ENCODE measurements at places on chromosomes 7 and 10.

DNA sequence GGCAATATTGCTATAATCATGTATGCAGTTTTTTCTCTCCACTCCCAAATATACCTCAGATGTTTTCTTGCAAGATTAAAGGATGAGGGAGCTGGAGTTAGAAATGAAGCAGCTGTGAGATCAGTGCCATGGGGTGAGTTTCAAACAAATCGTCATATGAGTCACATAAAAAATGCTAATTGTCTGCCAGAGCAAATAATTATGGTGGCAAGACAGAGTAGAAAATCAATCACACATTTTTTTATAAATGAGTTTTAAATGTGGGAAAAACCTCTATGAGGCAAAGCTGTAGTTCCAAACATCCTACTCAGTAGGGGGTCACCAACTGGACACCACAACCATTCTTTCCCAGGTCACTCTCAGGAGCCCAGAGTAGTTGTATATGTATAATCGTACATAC, 55.3 kb downstream of the CH25H start:
- DNase-seq, result no peak

DNA sequence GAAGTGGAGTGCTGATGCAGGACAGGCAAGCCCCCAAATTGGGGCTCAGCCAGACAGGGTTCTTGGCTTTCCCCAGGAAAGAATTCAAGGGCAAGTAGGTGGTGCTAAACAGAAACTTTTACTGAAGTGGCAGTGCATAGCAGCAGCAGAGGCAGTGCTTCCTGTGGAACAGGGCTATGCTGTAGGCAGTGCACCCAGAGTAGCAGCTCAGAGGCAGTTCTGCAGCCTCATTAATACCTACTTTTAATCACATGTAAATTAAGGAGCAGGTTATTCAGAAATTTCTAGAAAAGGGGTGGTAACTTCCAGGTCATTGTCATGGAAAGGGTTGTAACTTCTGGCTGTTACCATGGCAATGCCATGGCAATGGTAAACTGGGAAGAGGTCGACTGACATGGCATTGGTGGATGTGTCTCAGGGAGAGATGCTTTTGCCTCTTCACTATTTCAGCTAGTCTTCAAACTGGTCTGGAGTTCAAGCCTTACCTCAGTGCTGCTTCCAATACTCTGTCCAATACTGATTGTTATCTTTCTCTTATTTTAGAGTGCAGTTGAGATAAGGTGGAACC, 29.2 kb downstream of the PRSS58 start:
- no peak for DNase-seq

DNA sequence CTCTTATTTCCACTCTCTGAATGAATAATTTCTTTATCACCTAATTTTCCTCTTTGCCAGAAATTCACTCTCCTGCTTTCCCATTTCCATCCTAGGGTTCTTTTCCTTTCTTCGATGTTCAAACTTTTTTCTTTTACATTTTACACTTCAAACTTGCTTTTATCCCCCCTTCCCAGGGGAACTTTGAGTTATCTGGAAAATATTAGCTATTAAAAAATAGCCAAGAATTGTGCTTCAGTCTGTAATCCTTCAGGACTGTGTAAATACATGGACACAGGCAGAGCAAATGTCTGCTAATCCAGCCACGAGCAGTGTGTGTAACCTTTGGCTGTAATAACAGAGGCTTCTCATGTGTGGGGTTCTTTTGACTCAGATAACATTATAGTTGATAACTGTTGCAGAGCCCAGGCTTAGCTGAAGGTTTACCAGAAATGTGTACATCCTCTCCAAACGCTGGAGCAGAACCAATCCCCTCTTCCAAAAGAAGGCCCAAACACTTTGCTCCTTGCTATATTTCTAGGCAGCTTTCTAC, 4.6 kb downstream of the ASB4 start:
- no peak for DNase-seq

DNA sequence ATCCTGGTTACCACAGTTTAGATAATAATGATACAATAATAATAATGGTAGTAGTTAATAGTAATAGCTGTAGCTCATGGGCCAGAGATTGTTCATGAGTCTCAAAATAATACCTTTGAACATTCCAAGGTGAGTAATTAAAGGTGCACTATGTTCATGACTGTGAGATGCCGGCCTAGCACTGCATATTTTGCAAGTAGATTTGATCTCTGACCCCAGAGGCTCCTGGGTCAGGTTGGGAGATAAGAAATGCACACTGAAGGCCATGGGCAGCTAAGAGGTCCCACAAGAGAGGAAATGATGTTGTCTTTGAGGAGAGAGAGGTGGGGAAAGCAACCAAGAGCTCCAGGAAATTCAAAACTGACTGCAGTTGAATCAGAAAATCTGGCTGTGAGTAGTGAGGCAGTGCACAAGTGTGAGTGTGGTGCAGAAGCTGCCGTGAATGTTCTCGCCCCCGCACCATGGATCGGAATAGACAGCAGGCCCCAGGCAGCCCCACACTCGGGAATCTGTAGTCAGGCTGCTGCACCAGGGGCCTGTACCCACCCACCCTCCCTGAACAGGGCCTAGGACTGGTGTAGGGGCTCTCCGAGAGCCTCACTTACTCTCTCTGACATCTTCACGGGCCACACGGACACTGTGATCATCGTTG, 11.9 kb downstream of the CPXM2 start:
- DNase-seq, result no peak

GRCh38 chr10:10564081-10564794, 453.4 kb upstream of the CELF2 start:
- no peak for DNase-seq

GRCh38 chr7:1550846-1551155, 5.2 kb downstream of the TMEM184A start:
- no peak for DNase-seq
